Stimulated activated CD8-positive, alpha-beta memory T cell treated with anti-CD3 and anti-CD28 coated beads, Interleukin-2, amount 100 ng/mL, for 1 hour (primary cell): ENCODE measurements at places on chromosomes 12 and 14.

- no peak for DNase-seq
These were observed 150.8 kb upstream of the FSCB start for GRCh38 chr14:44657696-44658388.

DNA sequence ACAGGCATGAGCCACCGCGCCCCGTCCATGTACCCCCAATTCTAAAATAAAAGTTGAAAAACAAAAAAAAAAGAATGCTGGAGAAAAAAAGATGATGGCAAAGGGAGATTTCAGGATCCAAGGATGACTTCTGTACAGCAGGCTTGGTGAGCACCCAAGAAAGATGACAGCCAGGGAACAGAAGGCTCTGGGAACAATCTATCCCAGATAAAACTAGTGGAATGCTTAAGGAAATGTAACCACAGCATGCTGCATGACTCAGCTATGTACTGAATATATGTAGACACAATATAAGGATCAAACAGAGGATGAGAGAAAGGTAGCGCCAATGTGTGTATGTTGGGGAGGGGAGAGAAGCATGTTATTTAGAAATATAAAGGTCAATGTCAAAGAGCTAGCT, 123.7 kb upstream of the TMTC1 start:
- DNase-seq = no peak

DNA sequence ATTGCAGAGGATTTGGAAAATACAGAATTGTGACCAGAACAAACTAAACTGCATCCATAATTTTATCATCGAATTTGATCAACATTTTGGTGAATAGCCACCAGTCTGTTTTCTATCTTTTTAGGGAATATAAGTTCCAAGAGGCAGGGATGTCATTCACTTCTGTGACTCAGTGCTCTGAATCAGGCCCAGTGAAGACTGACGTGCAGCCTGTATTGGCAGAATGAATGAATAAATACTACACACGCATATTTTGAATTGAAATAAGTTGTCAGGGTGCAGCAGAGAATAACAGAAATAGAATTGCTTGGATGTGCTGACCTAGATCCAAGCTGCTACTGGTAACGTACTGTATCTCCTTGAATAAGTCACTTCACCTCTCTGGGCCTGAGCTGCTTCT, 1.3 kb upstream of the EMP1 start:
- no peak for DNase-seq

- DNase-seq = no peak
These were observed 1.0 kb upstream of the CLIP1 start for GRCh38 chr12:122423258-122424165.

- DNase-seq = no peak
These were observed 158.2 kb upstream of the RGS6 start for GRCh38 chr14:71773898-71774481.

DNA sequence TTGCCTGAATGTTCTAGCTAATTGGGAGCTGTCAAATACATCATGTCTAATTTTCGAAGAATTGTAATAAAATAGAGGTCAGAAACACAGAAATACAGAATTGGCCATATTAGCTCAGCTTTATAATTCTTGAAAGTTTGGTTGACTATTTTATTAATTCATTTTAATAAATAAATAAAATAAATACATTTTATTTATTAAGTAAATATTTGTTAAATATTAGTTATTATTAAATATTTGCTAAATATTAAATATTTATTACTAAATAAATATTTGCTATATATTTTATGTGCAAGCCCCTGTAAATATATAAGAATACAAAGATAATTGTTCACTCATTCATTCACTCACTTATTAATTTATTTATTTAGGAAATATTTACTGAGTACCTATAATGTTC, 231.3 kb downstream of the SSPN start:
- DNase-seq = no peak

DNA sequence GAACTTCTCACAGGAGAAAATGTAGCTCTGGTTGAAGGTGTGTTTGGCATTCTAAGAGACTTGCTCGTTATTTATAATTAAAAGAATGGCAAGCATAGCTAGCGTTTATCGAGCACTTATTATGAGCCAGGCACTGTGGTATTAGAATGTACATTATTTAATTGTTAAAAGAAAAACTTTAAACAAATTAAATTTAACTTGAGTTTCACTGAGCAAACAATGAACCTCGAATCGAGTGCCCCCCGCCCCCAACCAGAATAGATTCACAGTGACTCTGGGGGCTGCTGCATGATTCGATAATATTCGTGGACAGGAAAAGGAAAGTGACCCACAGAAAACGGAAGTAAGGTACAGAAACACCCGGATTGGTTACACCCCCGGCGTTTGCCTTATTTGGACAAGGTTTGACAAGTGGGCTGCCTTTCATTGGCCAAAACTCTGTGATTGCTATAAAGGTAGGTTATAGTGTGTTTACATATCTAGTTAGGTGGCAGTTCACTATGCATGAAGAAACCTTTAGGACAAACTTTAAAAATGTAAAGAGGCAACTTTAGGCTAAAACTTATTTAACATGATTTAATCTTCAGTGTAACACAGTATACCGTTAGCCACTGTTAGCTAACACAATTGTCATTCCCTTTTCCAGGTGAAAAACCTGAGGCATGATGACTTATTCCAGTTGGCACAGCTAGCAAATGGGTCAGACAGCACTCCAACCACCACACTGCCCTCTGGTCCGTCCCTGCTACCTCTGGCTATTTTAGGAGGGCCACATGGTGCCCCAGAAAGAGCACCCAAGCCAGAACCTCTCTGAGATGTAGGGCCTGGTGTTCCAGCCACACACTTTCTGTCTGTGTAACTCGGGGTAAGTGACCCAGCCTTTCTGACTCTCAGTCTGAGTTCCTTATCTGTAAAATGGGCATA, 7.1 kb downstream of the SCNN1A start:
- DNase-seq = no peak

DNA sequence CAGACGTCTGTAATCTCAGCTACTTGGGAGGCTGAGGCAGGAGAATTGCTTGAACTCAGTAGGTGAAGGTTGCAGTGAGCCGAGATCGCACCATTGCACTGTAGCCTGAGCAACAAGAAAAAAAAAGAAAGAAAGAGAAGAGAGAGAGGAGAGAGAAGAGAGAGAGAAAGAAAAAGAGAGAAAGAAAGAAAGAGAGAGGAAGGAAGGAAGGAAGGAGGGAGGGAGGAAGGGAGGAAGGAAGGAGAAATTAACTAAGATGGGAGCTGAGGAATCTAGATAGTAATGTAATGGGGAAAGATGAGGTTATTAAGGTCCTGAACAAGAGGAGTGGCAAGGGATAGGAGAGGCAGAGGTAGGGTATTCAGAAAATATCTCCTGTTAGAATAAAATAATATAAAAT, 17.4 kb upstream of the SGPP1 start:
- DNase-seq = no peak

- no peak for DNase-seq
These were observed 93.0 kb downstream of the SLC25A47 start for GRCh38 chr14:100416081-100416680.

GRCh38 chr14:56271970-56272369, 153.8 kb downstream of the PELI2 start:
- no peak for DNase-seq
